ENCODE measurements at places on chromosomes 16 and 17.

DNA sequence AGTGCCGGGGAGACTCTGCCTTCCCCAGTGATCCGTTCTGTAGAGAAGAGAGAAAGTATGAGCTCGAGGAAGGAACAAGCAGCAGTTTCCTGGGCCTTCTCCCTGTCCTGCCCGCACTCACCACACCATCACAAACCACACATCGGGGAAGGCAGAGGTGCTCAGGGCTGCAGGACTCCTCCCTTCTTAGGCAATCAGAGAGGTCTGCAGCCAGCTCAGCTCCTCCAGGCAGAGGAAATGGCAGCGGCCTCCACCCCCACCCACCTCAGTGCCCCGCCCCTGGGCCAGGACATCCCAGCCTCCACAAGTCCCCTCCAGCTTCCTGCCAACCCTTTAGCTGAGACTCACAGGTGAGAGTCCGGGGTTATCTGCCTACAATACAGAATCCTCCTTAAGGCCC is 2.0 kb downstream of the ZNF319 start:
- DNase-seq = peak; percentile 47

DNA sequence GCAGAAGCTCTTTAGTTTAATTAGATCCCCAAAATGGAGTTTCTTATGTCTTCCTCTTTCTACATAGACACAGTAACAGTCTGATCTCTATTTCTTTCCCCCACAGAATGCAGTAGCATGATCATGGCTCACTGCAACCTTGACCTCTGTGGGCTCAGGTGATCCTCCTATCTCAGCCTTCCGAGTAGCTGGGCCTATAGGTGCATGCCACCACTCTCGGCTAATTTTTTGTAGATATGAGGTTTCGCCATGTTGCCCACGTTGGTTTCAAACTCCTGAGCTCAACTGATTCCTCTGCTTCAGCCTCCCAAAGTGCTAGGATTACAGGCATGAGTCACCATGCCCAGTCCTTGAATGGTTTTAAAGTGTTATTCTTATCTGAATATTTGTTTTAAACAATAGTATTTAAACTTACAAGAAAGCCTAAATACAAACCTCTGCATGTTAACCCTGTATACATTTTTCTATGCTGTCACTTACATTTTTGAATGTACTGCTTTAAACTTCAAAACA is 120.6 kb downstream of the GOSR1 start:
- DNase-seq = no peak

DNA sequence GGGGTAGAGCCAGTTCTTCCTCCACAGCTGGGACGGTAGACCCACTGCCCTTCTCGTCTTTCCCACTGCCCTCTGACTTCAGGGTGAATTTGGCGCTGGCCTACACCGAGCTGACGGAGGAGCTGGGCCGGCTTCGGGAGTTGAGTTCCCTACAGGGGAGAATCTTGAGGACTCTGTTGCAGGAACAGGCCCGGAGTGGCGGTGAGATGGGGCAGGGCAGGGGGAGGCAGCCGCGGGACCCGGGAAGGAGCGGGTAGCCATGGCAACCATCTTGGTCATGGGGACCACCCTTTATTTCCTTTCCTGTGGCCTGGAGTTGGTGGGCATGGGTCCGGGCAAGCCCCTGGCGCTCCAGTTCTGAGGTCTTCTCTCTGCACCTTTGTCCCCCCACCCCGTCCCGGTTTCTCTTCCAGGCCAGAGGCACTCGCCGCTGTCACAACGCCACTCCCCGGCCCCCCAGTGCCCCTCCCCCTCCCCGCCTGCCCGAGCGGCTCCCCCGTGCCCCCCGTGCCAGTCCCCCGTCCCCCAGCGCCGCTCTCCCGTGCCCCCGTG is 14.4 kb downstream of the TBKBP1 start:
- no peak for DNase-seq

DNA sequence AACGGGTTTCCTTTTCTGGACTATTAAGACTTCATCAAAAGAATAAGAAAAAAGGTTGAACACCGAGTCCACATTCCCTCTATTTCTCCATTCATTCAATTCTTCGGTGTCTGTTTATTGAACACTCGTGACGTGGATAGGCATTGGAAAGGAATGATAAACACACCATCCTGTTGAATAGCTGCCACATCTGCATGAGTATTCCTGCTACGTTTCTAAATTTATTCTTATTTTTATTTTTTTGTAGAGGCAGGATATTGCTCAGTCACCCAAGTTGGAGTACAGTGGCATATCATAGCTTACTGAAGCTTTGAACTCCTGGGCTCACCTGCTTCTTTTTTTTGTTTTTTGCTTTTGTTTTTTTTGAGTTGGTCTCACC is 80.8 kb upstream of the CIBAR2 start:
- no peak for DNase-seq

GRCh38 chr17:54903375-54903774 is 2.7 kb downstream of the TOM1L1 start:
- no peak for DNase-seq

DNA sequence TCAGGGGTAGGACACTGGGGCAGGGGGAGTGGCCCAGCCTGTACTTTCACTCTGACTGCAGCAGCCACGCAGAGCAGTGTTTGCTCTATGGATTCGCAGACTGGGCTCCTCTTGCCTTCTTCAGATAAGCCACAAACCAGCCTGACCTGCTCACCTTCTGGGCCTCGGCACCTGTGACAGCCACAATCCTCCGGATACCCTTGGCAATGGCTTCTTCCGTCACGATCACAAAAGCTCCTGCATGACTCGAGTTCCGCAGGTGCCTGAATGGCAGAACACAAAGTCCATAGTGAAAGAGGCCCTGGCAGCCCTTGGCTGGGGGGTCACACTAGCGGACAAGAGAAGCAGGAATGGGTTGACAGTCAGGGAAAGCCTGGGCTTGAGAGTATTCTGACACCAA is 3.8 kb upstream of the EXOSC6 start:
- DNase-seq = no peak

DNA sequence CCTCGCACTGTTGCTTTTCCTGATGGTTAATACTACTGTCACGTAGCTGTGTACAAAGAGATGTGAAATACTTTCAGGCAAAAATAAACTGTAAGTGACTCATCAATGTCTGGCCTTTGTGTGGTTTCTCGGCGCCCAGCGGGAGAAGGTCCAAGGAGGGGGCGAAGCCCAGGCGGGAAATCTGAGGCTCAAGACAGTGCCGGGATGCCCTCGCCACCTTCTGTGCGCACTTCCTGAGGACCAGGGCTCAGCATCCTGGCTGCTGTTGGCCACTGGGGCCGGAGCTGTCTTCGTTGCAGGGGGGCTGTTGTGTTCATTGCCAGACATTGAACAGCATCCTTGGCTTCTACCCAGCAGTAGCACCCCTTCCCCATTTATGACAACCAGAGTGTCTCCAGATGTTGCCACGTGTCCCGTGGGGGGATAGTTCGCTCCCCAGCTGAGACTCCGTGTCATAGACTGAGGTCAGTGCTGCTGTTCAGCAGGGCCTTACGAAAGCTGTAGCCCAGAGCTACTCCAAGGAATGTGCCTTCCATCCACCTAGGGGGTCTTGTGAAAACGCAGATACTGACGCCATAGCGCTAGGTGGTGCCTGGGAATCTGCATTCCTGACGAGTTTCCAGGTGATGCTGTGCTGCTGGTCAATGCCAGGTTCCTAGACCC is 67.3 kb upstream of the PLCG2 start:
- peak; percentile 42 for DNase-seq

- DNase-seq = no peak
Observed at GRCh38 chr16:54842743-54843423, 87.8 kb upstream of the IRX5 start.

- peak; percentile 33 for DNase-seq
Observed at GRCh38 chr17:58527949-58528348, 13.5 kb upstream of the MTMR4 start.

GRCh38 chr17:76032073-76032779 is 5.1 kb upstream of the EVPL start:
- peak; percentile 33 for DNase-seq

GRCh38 chr17:44204441-44204882 is 4.8 kb upstream of the ATXN7L3 start:
- peak; percentile 66 for DNase-seq

DNA sequence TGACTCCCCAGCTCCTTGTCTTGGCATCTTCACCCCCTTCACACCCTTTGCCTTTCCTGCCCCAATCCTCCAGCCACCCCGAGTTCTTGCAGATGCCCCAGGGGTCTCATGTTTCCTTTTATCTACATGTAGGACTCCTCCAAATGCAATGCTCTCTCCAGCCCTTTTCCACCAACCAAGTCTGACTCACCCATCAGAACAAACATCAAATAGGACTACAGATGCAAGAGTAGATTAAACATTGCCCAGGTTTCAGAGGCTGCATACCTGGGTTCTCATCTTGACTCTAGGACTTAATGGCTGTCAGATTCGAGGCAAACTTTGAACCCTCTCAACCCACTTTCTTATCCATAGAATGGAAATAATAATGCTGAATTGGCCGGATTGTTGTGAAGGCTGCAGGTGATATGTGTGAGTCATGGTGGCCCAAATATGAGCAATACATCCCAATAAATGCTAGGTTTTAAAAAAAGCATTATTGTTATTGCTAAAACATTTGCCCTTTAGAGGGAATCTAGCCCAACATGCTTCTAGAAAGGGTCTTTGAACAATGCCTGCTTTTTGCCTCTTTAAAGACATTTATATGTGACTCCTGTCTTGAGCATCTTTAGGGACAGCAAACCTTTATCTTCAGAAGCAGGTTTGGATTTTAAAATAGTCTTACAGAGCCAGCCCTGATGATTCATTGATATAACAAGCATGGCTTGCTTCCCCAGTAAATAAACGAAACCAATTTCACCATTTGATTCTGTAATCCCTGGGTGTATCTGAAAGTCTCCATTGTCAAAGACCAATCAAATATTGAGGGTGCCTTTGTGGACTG is 310.1 kb downstream of the FOXL1 start:
- DNase-seq = no peak

DNA sequence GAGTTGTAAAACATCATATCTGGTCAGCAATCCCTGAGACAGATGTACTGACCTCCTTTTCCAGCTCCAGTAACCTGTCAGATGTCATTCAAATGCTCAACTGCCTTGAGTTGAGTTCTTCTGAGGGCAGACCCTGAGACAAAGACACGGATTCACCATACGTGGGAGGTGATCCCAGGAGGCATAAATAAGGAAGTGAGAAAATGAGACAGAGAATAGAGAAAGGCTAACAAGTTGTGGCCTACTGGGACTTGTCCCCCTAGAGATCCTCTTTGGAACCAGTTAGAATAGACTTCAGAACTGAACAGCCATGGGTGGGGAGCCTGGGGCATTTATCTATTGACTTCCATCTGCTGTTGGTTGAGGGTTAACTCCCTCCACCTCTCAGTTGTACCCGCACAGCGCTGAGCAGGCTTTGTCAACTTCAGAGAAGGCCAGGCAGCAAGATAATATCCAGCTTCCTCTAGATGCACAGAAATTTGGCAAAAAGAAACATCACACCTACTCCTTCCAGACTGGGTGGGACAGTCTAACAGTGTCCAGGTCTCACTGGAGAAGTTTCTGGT is 123.0 kb upstream of the DYNLRB2 start:
- peak; percentile 87 for DNase-seq

DNA sequence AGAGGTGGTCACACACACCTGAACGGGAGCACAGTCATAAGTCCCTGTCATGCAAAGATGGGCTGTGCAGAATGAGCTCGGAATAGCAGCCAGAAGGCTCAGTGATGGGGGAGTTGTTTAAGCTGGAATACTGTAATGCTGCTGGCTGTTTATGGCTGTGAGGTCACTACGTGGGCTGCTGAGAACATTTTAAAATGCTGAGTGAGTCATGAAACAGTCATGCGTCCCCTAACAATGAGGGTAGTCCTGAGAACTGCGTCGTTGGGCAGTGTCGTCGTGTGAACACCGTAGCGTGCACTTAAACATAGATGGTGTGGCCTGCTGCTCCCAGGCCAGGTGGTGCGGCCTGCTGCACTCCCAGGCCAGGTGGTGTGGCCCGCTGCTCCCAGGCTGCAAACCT is 39.7 kb downstream of the TBCD start:
- DNase-seq = no peak

DNA sequence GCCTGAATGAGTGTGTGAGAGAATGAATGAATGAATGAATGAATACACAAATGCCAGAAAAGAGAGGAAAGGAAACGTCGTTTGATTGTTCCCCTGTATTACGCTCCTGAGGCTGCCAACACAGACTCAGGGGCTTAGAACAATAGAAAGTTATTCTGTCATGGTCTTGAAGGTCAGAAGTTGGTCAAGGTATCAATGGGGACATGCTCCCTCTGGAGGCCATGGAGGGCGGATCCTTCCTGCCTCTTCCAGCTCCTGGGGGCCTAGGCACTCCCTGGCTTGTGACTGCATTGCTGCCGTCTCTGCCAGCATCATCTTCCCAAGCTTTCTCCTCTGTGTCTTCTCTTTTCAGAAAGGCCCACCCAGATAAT is 1.5 kb upstream of the SLC38A8 start:
- peak; percentile 56 for DNase-seq

- DNase-seq = no peak
Observed at GRCh38 chr17:81537856-81538555, 9.8 kb downstream of the FSCN2 start.

DNA sequence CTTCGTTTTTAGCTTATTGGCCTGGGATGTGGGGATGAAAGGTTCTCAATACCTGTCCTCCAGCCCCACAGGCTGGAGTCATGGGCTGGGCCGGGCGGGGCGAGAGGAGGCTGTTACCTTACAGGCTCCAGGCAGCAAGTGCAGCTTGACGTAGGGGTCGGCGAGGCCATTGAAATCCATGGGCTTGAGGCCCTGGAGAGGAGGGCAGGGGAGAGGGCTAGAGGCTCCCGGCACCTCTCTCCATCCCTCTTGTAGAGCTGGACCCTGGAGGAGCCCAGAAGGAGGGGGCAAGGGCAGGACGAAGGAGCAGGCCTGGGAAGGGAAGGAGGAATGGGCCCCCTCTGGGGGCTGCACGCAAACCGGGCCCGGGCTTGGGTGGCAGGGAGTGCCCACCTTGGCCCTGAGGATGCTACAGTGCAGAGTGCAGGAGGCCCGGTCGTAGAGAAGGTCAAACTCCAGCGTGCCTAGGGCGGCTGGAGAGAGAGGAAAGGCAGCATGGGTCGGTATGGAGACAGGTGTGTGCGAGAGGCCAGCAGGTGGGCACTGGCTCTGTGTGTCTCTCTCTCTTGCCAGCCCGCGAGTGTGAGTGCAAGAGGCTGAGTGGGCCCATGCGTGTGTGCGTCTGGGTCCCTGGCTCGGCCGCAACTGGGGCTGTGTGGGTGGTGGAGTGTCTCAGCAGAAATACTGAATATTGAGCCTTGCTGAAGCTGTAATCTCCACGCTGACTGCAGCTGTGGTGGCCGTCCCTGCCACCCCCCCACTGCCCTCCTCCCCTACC is 1.6 kb downstream of the DOC2A start:
- no peak for DNase-seq

- DNase-seq = no peak
Observed at GRCh38 chr16:82067042-82067803, 32.2 kb downstream of the HSD17B2 start.

GRCh38 chr17:82120148-82120547 is 22.1 kb upstream of the FASN start:
- DNase-seq = peak; percentile 66

DNA sequence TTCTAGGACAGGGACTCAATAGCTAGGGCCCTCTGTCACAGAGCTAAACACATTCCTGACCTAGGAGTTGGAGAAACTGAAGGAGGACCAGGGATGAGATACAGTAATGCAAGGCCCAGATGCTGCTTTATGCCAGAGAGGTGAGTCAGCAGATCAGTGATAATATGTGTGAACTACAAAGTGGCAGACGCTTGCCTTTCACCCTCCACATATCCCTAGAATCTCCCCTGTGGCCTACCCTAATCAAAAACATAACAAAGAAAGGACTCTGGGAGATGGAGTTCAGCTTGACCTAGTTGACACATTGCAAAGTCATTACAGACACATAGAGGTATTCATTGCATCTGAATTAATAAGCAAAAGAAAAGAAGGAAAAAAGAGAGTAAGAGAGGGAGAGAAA is 417.6 kb upstream of the DYNLRB2 start:
- no peak for DNase-seq
